GM12891 (cell line): ENCODE measurements at places on chromosomes 13 and 19.

DNA sequence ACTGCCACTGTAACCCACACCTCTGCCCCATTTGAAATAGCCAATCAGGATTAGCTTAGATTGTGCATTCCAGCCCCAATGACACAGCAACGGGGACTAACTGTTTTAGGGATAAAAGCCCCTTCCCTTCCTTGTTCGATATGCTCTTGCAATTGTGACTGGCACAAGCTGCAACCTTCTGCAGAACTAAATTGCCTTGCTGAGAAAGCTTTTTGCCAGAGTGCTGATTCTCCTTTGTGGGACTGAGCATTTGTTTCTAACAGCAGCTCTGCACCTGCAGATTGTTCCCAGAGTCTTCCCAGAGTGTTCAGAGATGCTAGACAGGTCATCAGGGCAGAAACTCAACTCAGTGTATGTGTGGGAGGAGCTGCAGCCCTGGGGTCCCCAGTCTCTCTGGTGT is 115.8 kb downstream of the ZNF675 start:
- DNase-seq = no peak

- no peak for DNase-seq
Measured at GRCh38 chr13:45718992-45719391, 16.9 kb downstream of the CBY2 start.

- DNase-seq = peak; percentile 47
Measured at GRCh38 chr19:54517483-54517882, 14.9 kb downstream of the LAIR2 start.

- DNase-seq = no peak
Measured at GRCh38 chr19:2575734-2576481, 100.0 kb downstream of the GADD45B start.

GRCh38 chr13:91058066-91058465 is 289.4 kb upstream of the MIR17HG start:
- no peak for DNase-seq
